MCF 10A (cell line): ENCODE measurements at places on chromosomes 5 and 9. TPM values are rescaled to one million over a fixed set of nuclear protein-coding genes. Genes with fewer than 3 reads are reported as not detected.

- DNase-seq, result peak; percentile 75
These were observed 66.2 kb downstream of the PDE6A start for GRCh38 chr5:149878371-149878770.

DNA sequence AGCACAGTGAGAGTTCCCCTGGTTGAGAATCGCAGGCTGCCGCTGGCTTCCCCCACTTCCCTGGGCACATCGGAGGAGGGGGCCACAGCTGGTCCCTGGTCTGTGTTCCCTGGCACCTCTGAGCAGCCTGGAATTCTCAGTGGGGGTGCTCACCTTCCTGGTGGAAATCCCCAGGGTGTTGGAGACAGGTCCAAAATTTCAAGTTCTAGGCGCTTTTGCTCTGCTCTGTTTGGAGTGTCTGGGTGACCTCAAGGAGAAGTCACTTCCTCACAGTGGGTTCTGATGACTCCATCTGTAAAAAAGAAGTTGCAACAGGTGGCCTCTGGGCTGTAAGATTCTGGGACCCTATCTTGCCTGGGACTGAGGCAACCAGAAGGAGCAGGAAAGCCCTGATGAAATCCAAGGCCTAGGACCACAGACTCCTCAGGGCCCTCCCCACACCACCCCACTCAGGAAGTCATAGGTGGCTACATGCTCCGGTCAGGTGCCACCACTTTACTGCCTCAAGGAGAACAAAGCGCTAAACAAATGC lies at the start of gene TRAF1:
Gene TRAF1 (minus strand): TSS at position 400 of the 532 bp plus-strand sequence. CDS start 721 bp downstream, outside the sequence.
- DNase-seq, result no peak

DNA sequence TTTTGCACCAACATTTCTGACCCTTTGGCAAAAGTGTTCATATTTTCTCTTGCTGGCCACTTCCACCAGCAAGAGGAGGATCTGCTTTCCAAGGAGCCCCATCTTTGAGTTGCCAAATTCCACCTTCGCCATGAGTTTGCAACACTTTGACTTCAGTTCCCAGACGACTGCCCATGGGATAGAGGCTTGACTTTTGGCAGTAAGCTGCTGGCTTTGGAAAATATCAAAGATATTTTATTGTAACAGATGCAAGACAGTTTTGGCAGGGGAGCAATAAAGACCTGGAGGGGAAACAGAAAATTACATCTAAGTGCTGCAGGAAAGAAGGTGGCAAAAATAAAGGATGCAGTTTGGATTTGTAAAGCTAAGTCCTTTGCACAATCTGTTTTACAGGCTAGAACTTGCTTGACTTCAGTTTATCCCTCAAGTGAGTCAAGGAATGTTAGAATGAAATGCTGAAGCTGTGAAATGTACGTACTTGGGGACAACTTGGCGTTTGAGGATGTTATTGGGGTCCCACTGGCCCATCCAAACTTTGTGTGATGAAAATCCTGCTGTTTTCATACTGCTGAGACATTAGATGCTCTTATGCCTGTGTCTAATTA lies 232.9 kb downstream of the GOLPH3 start:
- DNase-seq, result no peak

The SLC25A48 gene
- not detected in 2 replicates for total RNA-seq

The TTC16 gene
- 0.19 and 0.32 TPM in 2 replicates for total RNA-seq

- peak; percentile 8 for DNase-seq
These were observed 177.3 kb upstream of the ADAMTSL1 start for GRCh38 chr9:18296702-18297055.

- DNase-seq, result peak; percentile 42
These were observed 36.6 kb upstream of the CCL21 start for GRCh38 chr9:34746526-34746925.

The PCDHGA11 gene
- total RNA-seq, result 0.30 and 0.76 TPM in 2 replicates

GRCh38 chr5:141040771-141041426 lies 10.3 kb upstream of the PCDHB1 start:
- peak; percentile 98 for DNase-seq
